ENCODE measurements at places on chromosomes 2 and 18.

- DNase-seq = no peak
Observed at GRCh38 chr2:143728498-143728897, 599.3 kb downstream of the ARHGAP15 start.

GRCh38 chr2:170577356-170577755 is 137.8 kb upstream of the SP5 start:
- DNase-seq = no peak

DNA sequence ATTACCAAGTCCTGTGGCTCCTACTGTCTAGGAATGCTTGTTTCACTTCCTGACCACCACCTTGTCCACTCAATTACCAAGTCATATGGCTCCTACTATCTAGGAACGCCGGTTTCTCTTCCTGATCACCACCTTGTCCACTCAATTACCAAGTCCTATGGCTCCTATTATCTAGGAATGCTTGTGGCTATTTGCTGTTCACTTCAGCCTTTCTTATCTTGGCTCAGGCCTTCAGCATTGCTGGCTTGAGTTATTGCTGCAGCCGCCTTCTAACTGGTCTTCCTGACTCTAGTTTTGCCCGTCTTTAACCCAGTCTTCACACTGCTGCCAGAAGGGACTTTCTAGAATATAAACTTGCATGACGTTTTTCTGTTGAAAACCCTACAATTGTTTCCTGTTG is 82.5 kb upstream of the GAREM1 start:
- DNase-seq = no peak

DNA sequence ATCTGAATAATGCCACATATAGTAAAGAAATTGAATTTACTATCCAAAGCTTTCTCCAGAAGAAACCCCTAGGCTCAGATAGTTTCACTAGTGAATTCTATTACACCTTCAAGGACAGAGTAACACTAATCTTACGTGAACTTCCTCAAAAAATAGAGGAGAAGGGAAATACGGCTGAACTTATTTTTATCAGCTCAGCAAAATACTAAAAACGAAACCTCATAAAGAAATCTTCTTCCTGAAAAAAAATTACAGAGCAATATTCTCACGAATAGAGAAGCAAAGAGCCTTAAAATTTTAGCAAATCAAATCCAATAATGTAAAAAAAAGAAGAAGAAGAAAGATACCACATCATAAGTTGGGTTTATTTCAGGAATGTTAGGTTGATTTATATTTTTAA is 14.7 kb downstream of the CAPN13 start:
- DNase-seq = no peak

DNA sequence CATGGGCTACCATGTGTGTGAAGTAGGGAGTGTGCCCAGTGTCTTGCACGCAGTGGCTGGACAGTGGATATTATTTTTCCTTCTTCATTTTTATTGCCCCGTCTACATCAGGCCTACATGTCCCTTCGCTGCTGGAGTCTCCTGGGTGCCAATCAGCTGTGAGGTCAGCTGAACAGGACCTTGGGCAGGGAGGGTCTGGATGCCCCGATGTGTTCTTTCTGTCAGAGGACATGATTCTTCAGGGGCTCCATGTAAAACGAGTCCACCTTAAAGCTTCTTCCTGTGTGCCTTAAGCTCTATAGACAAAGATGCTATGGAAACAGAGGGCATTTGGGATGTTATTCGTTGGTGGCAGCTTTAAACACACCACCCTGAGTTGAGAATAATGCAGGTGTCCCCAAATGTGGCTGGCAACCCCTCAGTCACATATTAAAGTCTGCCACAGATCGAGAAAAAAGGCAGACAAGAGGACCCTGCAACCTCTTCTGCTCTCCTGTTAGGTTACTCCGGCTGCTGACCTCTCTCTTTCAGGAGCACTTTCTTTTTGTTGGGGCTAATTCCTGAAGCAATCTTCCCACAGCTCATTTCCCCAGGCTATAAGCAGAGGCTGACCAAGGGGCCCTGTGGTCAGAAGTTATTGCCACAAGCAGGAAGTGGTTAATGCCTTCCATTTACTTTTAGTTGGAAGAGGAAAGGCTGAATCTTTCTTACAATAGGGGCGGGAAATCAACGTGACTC is 20.0 kb downstream of the GREB1 start:
- DNase-seq = no peak

Data from dorsolateral prefrontal cortex (tissue), 122 donors.